Neural progenitor cell (in vitro differentiated cells): ENCODE measurements at places on chromosomes 6 and 20. TPM values are rescaled to one million over a fixed set of nuclear protein-coding genes. Genes with fewer than 3 reads are reported as not detected.

DNA sequence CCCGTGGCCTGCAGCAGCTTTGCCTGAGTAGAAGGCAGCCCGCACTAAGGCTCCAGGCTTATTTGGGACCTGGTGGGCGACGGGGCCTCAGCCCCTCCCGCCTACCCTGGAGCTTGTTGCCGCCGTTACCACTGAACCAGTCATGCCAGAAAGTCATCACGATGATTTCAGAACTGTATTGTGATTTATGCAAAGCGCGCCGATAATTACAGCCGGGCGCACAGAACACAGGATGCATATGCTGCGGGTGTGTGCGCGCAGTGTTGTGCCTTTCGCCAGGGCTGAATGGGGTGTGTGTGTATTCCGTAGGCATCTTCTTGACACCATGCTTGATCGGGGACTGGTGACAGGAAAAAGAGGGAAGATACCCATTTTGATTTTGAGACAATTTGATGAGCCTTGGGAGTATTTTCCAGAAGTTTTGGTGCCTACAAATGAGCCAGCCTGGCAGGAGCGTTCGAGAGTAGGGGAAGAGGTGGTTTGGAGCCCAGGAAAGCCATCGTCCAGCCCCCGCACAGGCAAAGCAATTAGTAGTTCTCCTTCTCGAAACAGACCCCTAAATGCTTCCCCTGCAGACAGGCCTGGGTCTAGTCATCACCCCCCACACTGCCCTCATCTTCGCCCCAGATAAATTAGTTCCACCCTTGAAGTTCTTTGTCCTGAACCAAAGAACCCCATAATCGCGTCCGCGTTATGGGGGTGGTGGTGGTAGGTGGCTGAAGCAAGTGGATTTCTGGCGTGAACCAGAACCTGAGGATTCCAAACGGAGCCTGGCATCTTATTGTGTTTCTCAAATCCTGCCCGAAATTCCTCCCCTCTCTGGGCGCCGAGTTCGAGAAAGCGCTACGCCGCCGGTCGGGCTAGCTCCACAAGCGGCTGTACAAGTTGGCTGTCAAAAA lies 1.9 kb upstream of the NR2E1 start:
- DNase-seq: peak; percentile 39

The SLC22A2 gene
- not detected in 2 replicates for total RNA-seq

GRCh38 chr6:15329197-15329671 lies 83.4 kb downstream of the JARID2 start:
- peak; percentile 62 for DNase-seq

The IL17A gene
- total RNA-seq: not detected in 2 replicates

DNA sequence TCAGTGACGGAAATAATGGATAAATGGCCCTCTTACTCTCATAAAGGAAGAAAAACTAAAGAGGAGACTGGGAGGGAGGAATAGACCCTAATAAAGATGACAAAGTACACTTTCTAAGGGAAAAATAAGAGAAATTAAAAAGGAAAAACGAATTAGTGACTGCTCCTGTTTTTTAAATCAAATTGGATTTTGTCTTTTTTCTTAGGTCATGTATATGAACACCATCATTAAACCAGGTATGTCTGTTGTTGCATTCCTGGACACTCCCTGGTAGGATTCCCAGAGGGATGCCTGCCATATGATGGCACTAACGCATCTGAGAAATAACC lies 59.4 kb upstream of the BTN3A2 start:
- no peak for DNase-seq

GRCh38 chr6:166556863-166557322 lies 29.6 kb downstream of the RAMACL start:
- DNase-seq: peak; percentile 33

The PCK1 gene
- not detected in 2 replicates for total RNA-seq

DNA sequence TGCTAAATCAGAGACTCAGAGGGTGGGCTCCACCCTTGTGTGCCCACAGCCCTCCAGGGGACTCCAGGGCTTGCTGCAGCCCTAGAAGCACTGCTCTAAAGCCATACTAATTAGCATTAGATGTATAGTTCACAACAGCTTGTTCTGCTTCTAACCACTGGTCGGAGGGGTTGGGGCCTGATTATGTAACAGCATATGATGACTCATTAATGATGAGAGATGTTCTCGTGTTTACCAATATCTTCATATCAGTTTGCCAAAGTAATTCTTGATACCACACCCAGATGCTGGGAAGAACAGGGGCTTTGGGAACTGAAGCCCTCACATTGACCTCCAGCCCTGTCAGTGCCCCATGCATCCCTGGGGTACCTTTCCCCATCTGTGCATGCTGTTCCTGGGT lies 104.1 kb upstream of the FOXA2 start:
- DNase-seq: no peak

The KIF6 gene
- 0.59 and 2.7 TPM in 2 replicates for total RNA-seq

DNA sequence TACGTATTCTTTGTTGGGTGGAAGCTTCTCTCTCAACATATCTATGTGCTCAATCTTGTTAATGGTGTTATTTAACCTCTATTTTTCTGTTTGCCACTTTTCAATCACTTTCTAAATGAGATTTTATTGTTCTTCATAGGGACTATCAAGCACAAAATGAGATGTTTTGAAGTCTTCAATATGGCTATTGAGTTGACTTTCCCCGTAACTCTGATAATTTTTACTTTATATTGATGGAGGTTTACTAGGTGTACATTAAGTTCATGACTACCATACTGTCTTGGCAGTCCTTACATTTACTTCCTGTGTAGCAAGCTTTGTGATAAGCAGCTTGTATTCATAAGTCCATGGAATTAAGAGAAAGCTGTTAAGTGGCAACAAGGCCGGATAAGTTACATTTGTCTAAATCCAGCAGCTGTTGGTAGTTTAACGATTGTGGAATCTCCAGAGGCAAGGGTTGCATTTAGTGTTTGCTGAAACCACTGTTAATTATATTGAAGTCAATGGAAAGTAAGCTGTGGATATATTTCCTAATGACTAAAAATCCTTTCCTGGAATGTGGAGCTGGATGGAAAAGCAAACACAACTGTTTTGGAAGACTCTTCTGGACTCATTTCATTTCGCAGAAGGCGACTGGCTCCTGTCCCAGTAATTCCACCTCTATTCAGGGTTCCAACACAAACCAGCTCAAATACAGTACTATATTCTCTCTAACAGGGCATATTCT lies 57.3 kb upstream of the SMIM29 start:
- DNase-seq: no peak

The NRSN1 gene
- total RNA-seq: 0.19 and 0.31 TPM in 2 replicates

DNA sequence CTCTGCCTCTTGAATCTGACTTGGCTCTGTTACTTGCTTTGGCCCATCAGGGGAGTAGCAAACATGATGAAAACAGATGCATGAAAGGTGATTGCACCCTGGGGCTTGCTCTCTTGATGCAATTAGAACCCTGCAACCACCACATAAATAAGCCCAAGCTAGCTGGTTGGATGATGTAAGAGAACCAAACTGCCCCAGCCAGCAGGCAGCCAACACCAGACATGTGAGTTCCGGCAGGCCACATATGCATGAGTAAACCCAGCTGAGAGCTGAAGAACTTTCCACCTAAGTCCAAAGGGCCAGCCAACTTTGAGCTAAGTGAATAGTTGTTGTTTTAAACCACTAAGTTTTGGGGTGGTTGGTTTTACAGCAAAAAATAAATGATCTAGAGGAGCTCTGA lies 268.4 kb downstream of the FARS2 start:
- DNase-seq: no peak

The LAMA2 gene
- total RNA-seq: 0.68 and 1.5 TPM in 2 replicates

DNA sequence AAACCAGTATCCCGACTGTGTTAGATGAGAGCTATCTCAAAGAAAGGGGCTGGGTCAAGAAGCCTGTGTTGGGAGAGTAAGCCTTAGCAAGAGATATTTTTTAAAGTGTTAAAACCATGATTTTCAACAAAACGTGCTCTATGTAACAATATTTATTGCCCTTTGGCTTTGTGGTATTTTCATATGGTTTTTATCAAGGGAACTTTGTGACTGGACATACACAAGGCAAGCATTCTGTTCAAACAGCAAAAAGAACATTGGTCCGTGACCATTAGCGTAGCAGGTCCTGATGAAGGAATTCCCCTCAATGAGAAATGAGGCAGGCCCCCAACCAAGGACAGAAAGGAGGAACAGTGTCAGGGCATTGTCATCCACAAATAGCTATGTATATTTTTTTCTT lies 222.6 kb downstream of the MYLK4 start:
- DNase-seq: no peak

DNA sequence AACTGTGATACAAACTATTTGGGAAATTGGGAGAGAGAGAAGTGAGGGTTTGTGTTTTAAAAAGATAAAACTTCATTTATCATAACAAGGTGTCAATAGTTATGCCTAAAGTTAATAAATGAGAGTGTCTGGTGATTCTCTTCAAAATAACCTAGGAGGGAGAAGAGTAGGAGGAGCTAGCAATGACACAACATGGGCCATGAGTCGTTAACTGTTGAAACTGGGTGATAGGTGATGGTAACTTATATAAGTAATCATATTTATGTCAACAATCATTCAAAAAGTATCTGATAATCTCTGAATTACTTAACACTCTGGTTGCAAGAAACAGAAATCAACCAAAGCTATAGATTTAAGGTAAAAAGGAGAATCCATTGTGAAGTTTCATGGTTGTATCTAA lies 46.8 kb upstream of the INSM1 start:
- no peak for DNase-seq

DNA sequence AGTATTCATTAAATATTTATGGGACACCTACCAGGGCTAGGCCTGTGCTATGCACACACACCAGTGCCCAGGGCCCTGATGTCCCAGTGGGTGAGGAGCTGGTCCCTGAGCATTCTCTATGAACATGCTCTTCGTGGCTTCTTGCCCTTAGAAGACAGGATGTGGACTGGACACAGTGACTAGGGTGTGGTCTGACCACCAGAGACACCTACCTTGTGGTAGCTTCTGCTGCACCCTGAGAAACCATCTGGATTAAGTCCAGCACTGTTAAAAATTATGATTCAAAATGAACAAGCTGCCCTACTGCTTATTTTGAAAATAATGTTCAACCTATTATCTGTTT lies 112.9 kb upstream of the RPS6KA2 start:
- no peak for DNase-seq

The THBS2 gene
- total RNA-seq: 0.09 and 0.13 TPM in 2 replicates

- no peak for DNase-seq
Observed at GRCh38 chr6:111564482-111564945, 41.2 kb downstream of the TRAF3IP2 start.

The EYS gene
- 0.03 TPM in 1 of 2 replicates, not detected in the other for total RNA-seq

DNA sequence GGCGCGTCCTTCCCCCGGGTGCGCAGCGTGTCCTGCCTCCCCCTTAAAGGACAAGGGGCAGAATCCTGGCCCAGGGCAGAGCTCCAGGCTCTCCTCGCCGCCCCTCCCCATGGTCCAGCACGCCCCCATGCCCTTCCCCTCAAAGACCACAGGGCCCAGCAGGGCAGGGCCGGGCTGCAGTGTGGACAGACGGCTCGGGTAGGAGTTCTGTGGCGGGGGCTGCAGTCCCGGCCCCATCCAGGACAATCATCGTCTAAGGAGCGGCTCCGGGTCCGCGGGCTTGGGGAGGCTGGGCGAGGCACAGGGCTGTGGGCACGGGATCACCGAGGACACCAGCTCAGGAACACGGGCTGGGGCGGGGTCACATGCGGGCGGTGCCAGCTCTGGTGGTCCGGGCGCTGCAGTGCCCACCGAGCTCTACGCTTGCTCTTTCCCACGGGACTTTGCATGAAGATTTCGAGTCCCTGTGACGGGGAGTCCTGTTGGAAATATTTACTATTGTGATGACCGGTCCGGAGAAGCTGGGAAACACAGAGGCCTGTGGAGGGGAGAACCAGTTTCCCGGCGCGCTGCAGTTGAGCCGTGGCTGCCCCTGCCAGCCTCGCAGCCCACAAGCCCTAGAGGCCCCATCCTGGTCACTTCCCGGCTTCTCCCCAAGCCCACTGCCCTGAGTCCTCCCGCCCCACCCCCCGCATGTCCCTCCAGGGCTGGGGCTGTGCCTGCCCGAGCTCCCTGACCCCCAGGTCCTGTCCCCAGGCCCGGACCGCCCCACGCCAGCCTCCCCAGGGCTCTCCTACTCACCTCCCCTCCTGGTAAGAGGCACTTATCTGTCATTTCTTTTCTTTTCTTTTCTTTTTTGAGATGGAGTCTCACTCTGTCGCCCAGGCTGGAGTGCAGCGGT lies 20.6 kb downstream of the SLC17A9 start:
- peak; percentile 45 for DNase-seq

DNA sequence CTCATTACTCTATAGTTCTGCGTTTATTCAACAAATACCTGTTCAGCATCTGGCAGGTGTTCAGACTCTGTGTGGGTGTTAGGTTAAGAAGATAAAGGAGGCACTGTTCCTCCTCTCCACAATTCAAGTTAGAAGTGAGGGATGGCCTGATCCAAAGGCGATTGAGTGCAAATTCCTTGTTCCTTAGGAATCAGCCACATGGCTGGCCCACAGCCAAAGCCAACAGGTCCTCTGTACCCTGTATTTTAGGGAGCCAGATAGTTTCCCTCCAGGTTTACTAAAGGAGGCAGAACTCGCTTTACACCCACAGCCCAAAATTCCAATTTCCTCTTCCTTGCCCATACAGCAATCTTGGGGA lies 5.0 kb upstream of the CD40 start:
- no peak for DNase-seq

DNA sequence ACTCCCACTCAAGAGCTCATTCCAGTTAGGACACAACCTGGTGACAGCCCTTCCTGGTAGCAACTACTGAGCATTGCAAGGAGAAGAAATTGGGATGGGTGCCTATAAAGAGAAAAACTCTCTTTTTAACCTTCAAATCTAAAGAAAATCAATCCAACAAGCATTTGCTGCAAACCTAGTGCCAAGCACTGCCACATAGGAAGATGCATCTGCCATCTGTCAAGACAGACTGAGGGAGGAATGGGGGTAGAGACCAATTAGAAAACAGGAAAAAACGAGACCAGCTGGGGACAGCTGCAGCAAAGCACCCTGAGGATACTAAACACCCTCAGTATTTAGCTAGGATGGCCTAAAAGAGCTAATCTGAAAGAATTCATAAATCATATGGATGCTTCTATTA lies 27.9 kb downstream of the HLA-DMB start:
- no peak for DNase-seq

The GSTA2 gene
- total RNA-seq: not detected in 2 replicates

The MUC22 gene
- 0.03 TPM in 1 of 2 replicates, not detected in the other for total RNA-seq

DNA sequence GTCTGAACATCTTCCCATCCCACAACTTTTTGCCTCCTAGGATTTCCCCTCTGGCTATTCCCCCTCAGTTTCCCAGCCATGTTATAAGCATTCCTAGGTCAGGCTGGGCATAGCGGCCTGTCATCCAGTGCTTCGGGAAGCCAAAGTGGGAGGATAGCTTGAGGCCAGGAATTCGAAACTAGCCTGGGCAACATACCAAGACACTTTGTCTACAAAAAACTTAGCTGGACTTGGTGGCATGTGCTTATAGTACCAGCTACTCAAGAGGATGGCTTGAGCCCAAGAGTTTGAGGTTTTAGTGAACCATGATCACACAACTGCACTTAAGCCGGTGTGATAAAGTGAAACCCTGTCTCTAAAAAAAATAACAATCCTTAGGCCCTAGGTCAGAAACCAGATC lies 447.4 kb downstream of the KIF16B start:
- no peak for DNase-seq

- no peak for DNase-seq
Observed at GRCh38 chr20:62517901-62518610, 42.3 kb upstream of the GATA5 start.

GRCh38 chr20:58174708-58175280 lies 53.7 kb downstream of the ANKRD60 start:
- peak; percentile 37 for DNase-seq

- no peak for DNase-seq
Observed at GRCh38 chr6:108810057-108810643, 38.1 kb upstream of the ARMC2 start.
